ENCODE measurements at places on chromosomes 3 and 15. TPM values are rescaled to one million over a fixed set of nuclear protein-coding genes. Genes with fewer than 3 reads are reported as not detected.

Gene HTR3E
- total RNA-seq = not detected

Gene RBMS3
- 48.0 TPM for total RNA-seq

Gene PIGBOS1
- total RNA-seq = 11.5 TPM

Gene TNFSF10
- total RNA-seq = 9.7 TPM

Gene TMEM45A
- 50.8 TPM for total RNA-seq

Gene ACAD9
- total RNA-seq = 59.5 TPM

Gene GATA2
- 2.6 TPM for total RNA-seq

Gene CHL1
- total RNA-seq = 8.9 TPM

Gene CD200R1L
- total RNA-seq = not detected

Gene CCR1
- 7.6 TPM for total RNA-seq

Gene TRH
- total RNA-seq = not detected

Gene ANKRD34C
- total RNA-seq = not detected

Gene SLC22A14
- total RNA-seq = 0.15 TPM

Gene AGBL1
- total RNA-seq = not detected

Gene SNX1
- 49.8 TPM for total RNA-seq

Gene P3H2
- 13.9 TPM for total RNA-seq

Gene DIPK2A
- total RNA-seq = 58.2 TPM

Gene CCDC33
- not detected for total RNA-seq

Gene NLGN1
- total RNA-seq = 3.3 TPM

Gene PAK6
- total RNA-seq = under 0.01 TPM

Gene CNTN3
- 1.7 TPM for total RNA-seq

Gene OCA2
- total RNA-seq = not detected

Gene FGF12
- not detected for total RNA-seq

Gene CCDC9B
- total RNA-seq = 39.2 TPM

Gene UMPS
- 34.2 TPM for total RNA-seq

Measured in smooth muscle cell of trachea (primary cell).